Naive thymus-derived CD8-positive, alpha-beta T cell (primary cell): ENCODE measurements at places on chromosomes 5 and 9.

- DNase-seq = no peak
Observed at GRCh38 chr9:87179553-87180340, 232.4 kb upstream of the GAS1 start.

GRCh38 chr9:7777771-7778170 is 21.8 kb downstream of the DMAC1 start:
- DNase-seq = no peak

DNA sequence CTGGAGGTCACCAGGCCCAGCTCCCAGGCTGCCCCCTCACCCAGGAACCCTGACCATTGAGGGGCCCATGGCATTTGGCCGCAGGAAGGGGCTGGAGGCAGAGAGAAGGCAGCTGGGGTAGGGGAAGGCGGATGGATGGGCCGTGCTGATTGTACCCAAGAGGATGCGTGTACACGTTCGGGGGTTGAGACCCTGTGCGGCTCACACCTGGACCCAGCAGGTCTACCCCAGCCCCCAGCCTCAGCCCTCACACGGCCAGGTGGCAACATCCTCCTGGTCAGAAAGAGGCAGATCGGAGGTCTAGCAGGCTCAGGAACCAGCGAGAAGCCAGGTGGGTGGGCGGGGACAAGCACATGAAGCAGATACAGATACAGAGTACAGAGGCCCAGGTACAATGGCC is 33.7 kb downstream of the NACC2 start:
- no peak for DNase-seq

DNA sequence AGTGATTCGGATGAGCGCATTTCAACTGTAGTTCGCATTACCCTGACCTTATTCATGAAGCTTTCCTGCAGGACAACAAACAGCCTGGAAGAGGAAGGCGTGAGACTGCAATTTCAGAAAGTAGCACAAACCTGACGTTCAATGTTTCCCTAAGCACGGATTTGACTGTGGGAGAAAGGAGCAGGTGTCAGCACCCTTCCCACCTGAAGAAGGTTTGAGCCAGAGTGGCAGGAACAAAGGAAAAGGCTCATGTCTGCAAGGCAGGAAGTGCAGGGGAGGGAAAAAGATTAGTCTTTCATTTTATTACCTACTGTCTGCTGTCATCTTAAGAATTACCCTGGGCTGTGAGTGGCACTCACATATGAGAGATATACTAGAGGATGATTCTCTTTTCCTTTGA is 114.0 kb downstream of the MED10 start:
- DNase-seq = no peak

- no peak for DNase-seq
Observed at GRCh38 chr9:70398145-70398556, 16.3 kb downstream of the KLF9 start.

DNA sequence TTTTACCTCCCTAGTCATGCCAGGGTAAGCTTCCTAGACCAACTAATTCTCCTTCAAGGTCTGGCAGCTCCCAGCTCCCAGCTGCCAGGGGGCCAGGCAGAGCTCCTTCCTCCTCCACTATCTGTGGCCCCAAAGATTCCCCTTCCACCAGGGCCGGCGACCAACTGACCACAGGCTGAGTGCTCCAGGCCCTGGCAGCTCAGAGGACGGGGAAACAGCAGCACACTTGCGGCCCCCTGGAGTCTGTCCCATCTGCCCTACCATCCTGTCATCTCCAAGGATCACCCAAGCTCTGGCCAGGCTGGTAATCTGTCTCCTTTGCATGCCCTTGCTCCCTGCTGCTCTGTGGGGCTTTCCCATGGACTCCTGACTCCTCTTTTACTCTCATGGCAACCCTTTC is 31.2 kb upstream of the BASP1 start:
- DNase-seq = no peak

DNA sequence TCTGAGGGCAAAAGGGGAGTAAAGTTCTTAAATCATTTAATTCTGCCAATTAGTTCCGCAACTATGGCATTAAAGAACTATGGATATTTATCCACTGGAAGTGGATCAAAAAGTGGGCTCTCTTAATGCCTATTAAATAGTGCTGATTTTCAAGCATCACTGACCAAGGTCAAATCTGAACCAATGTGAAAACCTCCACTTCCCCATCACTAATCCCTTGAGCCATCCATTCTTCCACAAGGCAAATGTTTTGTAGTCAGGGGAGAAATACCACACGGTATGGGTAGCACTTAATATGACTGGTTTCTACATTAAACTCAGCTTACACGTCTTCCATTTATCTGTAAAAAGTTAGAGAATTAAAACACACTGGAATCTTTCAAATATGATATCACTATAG is 57.6 kb downstream of the MLLT3 start:
- DNase-seq = no peak

DNA sequence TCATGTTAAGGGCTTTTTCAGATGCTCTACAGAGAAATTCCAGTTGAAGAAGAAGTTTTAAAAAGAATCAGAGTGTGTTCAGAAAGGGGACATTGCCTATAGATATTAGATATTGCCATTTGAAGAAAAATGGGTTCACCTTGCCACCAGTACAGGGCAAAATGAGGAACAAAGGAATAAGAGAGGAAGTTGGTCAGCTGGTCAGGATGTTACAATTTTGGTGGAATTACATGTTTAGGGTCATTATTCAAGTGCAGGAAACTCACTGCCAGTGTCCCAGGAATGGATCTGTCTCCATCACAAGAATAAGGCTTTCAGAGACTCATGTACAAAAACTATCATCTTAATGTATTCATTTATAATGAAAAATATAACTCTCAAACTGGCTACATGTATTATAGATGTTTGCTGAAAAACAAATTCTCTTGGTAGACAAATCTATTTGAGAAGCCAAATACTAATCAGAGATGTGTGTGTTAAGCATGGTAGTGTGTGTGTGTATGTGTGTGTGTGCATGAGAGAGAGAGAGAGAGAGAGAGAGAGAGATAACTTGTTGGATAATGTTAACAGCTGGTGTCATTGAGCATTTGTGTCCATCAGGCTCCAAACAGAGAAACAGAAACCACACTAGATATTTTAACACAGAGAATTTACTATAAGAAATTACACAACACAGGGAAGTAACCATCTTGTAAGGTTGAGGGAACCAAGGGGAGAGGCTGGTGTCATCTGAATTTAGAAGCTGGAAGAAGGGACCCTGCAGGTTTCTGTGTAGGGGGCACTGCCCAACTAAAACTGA is 5.0 kb upstream of the C1QTNF3 start:
- DNase-seq = no peak

DNA sequence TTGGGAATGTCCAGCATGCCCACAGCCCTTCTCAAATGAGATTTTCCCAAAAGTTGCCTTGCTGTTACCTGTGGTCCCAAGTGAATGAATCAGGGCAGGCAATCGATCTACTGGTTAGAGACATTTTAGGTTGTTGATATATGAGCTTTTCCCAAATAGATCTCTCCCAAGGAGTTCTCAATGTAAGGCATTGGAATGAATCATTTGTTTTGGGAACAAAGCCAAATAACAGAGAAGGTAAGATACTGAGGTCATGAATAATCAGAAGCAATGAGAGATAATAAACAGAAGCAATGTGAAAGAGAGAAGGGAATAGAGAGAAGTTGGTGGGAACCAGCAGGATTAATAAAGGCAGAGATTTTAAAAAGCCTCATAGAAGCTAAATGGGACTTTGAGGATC is 93.6 kb upstream of the FER start:
- DNase-seq = no peak

- DNase-seq = no peak
Observed at GRCh38 chr5:134550271-134551214, 25.1 kb downstream of the JADE2 start.

DNA sequence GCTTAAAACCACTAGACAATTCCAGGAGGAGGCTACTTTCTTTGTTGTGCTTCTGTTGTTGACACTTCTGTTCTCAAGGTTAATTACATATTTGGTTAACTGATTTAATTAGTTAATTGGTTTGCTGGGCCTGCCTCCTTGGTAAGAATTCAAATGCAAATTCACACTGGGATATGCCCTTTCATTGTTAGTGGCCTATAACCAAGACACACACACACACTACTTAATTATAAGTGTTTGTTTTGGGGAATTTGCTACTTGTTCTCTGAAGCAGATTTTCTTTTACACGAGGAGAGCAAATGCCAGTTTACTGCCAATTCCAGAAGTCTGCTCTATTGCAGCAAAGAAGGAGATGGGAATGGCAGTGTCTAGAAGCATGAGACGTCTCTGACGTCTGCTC is 101.6 kb upstream of the BASP1 start:
- DNase-seq = no peak

- no peak for DNase-seq
Observed at GRCh38 chr5:65261499-65261898, 220.2 kb downstream of the ADAMTS6 start.

DNA sequence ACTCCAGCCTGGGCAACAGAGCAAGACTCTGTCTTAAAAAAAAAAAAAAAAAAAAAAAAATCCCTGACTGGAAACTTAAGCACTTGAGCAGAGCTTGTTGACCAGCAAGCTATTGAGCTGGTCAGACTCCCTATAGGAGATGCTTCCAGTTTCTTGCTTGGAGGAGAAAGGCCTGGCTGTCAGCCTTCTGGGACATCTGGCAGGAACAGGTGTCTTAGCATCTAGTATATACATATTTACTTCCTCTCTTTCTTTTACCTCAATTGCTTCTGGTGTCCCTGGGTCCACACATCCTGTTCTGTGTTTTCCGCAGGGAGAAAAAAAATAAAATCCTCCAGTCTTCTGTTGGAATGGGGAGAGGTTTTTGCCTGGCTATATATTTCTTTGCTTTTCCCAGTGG is 60.1 kb downstream of the PRKACG start:
- DNase-seq = no peak

GRCh38 chr5:138579517-138579863 is 4.3 kb upstream of the HSPA9 start:
- no peak for DNase-seq

DNA sequence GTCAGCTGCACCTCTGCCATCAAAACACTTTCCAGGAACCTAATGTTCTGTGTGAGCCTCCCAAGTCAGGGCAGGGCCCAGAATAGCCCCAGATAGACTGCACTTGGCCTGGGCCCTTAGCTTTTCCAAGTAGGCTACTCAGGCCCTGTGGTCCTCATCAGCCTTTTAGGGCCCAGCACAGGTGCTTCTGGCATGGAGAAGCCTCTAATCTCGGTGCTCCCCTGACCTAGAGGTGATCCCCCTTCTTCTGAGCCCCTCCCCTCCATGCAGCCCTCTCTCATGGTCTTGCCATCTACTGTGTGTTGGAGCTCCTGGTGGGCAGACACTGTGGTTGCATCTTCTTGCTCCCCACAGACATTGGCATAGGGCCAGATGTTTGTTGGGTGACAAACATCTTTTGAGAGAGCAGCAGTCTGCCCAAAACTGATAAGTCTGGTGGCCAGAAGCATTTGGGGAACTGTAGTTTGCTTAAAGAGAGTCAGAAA is 28.1 kb downstream of the FRMPD1 start:
- DNase-seq = no peak

DNA sequence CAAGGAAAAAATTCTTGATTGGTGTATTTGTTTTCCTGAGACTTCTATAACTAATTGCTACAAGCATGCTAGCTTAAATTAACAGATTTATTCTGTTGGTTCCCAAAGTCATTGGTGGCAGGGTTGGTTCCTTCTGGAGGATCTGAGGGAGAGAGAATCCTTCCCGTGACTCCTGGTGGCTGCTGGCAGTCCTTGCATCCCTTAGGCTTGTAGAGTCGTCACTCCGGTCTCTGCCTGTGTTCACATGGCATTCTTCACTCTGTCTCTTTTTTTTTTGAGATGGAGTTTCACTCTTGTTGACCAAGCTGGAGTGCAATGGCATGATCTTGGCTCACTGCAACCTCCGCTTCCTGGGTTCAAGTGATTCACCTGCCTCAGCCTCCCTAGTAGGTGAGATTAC is 5.3 kb downstream of the CDK9 start:
- no peak for DNase-seq

GRCh38 chr9:32398207-32398606 is 13.8 kb downstream of the ACO1 start:
- DNase-seq = no peak

GRCh38 chr5:131496400-131496713 is 138.7 kb downstream of the RAPGEF6 start:
- DNase-seq = no peak

DNA sequence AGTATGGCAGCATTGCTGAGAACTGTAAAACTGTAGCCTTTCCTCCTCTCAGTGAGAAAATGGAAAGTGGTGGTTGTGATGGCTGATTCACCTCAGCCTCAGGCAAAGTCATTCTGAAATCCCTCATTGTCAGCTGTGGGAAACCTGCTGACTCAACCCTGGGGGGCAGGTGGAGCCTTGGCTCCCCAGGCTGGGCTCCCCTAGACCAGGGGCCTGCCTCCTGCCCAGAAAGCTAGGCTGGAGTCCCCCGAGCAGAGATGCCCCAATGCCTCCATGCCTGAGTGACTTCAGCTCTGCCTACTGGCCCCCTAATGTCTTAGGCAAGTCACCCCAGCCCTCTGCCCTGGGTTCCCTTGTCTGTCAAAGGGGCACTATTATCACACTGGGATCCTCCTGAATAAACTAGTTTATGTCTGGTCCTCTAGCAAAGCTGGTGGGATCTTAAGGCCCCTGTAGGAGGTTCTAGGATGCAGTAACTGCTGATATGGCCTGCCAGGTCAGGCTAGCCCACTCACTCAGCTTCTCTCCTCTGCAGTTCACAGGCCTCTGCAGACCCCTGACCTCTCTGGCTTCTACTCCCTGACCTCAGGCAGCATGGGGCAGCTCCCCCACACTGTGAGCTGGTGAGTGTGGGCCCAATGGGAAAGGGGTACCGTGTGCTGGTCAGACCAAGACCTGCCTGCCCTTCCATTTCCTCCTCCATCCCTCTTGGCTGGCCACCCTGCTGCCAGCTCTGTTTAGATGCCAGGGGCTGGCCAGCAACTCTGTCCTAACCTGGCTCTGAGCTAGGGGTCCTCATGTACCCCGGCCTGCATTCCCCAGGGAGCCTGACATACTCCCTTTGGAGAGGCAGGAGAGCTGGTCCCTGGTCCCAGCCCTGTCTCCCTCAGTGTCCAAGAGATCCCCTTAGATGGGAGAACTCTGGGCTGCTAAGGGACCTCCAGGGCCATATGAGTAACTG is 24.2 kb downstream of the TCF7 start:
- peak; percentile 15 for DNase-seq

DNA sequence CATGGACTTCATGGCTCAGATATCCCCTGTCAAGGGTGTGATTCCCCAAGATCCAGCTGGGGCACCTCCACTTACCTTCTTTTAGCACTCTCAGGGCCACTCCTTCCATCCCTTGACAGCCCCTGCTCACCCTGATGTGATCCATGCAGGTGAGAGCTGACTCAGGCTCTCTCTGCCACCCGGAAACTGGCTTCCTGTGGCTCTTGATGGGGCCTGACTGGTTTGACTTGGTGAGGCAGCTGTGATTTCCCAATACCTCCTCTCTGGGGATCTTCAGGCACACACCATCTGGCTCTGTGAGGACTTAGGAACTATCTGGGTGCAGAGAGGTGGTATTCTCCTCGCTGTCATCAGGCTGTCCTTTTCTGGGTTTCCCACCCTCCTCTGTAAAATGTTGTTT is 7.9 kb upstream of the FAT2 start:
- DNase-seq = no peak

- DNase-seq = no peak
Observed at GRCh38 chr9:71121275-71122021, at the start of gene TRPM3. TSS of gene TRPM3 (minus strand) at chr9:71121621. CDS start at chr9:71121354, 267 bp downstream.
